ENCODE measurements at places on chromosomes 7 and 10. TPM values are rescaled to one million over a fixed set of nuclear protein-coding genes. Genes with fewer than 3 reads are reported as not detected.
A peak's percentile ranks its signal among the peaks of the same experiment; 100 is the strongest.

GRCh38 chr10:73763343-73763742 lies 18.5 kb upstream of the CHCHD1 start:
- no peak for DNase-seq
- peaks cover 69% of the 10 kb centered on the region for H3K36me3 ChIP-seq
- H3K4me3 ChIP-seq = no peak overlapping the region
- H3K27ac ChIP-seq = no peak overlapping the region

DNA sequence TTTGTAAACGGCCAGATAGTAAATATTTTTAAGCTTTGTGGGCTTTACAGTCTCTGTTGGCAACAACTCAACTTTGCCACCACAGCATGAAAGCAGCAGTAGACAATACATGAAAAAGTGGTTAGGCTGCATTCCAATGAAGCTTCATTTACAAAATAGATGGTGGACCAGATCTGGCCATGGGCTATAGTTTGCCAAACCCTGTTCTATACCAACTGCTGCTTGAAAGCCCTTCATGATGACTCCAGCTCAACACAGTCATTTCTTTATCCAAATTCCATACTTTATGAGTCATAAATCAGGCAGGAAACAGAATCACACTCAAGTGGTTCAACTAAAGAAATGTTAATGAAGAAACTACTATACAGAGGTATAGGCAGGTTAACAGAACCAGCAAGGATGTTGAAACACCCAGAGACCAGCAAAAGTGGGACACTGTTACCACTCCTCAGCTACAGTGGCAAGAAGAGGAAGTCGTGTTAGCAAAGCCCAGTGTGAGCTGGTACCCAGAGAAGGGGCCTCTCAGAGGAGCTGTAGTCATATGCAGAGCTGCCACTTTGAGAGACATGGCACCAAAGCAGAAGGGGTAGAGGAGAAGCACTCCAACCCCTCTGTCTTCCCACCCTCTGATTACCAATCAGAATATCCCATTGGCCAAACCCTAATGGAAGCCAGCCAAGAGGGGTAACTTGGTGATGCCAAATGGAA lies 72.5 kb downstream of the PRLHR start:
- no peak overlapping the region for H3K27ac ChIP-seq
- no peaks in the 10 kb centered on the region for H3K27me3 ChIP-seq
- DNase-seq = no peak
- no peaks in the 10 kb centered on the region for H3K36me3 ChIP-seq

DNA sequence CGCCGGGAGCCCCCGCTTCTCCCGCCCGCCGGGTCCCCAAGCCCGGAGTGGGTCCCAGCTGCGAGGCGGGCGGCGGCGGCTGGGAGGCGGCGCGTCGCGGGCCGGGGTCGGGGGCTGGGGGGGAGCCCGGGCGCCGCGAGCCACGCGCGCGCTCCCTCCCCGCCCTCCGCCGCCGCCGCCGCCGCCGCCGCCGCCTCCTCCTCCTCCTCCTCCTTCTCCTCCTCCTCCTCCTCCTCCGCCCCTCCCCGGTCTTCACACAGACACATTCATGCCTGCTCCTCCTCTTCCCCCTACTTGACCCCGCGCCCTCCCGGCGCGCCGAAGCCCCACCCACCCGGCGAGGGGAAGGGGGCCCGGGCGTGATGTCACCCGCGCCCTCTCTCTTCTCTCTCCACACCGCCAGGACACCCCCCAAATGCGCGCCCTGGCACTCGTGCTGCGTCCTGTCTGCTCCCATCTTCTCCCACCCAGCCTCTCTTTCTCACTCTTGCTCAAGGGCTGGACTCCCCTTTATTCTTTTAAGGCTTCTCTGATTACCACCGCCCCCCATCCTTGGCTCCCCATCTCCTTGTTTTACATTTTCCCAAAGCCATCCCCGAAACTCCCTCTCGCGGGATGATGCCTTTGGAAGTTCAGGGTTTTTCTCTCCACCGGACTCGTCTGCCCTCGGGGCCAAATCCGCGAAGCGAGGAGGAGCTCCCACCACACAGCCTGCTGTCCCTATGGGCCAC lies 967 bp upstream of the GLI3 start:
- H3K4me1 ChIP-seq = peaks cover 21% of the 10 kb centered on the region
- H3K4me3 ChIP-seq = peak overlapping the region; percentile 97
- peaks cover 11% of the 10 kb centered on the region for H3K27me3 ChIP-seq
- peak overlapping the region; percentile 88 for H3K27ac ChIP-seq

DNA sequence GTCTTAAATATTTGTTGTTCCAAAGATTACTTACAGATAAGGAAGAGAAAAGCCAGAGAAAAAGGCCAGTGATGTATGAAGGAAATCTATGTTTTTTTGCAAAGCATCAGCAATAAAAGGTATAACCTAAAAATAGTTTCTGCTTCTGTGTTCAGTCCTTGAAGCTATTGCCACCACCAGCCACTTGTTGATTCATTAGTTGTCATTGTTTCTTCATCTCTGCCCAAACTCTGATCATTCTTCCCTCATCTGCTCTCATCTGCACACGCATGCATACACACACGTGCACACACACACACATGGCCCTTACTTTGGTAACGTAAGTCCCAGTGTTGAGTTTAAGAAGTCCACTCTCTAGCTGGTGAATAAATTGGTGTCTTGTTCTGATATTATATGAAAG lies 540.7 kb downstream of the GATA3 start:
- no peak overlapping the region for H3K27ac ChIP-seq
- no peaks in the 10 kb centered on the region for H3K36me3 ChIP-seq
- H3K27me3 ChIP-seq = no peaks in the 10 kb centered on the region
- DNase-seq = no peak
- no peaks in the 10 kb centered on the region for H3K4me1 ChIP-seq

The TMEM236 gene
- 0.05 TPM for total RNA-seq

Data from endothelial cell (in vitro differentiated cells).